ENCODE measurements at places on chromosomes 6 and 20. TPM values are rescaled to one million over a fixed set of nuclear protein-coding genes. Genes with fewer than 3 reads are reported as not detected.

DNA sequence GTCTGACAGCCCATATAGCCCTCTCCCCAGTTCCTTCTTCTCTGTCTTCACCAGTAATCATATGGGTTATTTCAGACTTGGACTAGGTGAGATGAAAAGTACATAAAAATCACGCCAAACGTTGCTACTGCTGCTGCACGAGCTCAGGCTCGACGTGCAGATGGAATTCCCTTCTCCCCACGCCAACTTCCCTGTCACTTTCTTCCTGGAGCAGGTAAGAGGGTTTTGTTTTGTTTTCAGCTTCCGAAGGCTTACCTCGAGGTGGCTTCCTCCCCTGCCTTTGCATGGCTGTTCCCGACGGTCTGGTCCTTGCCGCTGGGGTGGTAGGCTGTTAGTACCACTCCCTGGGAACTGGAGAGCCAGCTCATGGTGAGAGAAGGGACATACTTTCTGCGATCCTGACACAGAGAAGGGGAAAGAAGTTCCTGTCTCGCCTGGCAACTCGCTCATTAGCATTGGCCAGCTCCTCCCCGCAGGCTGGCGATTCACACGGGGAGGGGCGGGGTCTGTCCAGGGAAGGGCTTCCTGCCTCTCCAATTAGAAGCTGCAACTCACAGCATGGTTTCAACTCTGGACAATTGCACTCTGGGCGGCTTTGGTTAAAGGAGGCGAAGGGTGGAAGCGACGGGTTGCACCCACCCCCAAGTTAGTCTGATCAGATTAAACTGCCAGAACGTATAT is at the start of gene ARHGAP18:
Gene ARHGAP18 (minus strand): TSS at position 409 of the 681 bp plus-strand sequence. CDS start 41 bp downstream, at position 368.
- H3K36me3 ChIP-seq: no peaks in the 10 kb centered on the region
- H3K27me3 ChIP-seq: peaks cover 3% of the 10 kb centered on the region
- peak within 1 kb of the TSS; percentile 51 for H3K27ac ChIP-seq
- peak within 1 kb of the TSS; percentile 90 for H3K4me3 ChIP-seq
- peaks cover 16% of the 10 kb centered on the region for H3K4me1 ChIP-seq

DNA sequence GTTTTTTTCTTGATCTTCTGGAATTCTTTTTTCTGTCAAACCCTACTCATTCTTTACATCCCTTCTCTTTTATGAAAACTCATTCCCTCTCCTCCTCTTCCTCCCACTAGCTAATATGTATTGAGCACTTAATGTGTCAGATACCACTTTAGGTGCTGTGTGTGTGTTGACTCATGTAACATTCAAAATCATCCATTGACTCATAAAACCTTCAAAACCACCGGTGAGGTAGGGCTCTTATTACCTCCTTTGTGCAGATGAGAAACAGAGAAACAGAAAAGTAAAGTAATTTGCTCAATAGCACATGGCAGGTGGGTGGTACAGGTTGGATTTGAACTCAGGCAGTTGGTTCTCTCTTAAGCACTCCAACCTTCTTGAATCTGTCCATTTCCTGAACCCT is 136.3 kb upstream of the NEDD9 start:
- peak; percentile 64 for DNase-seq
- no peaks in the 10 kb centered on the region for H3K27me3 ChIP-seq
- no peak overlapping the region for H3K4me3 ChIP-seq
- peaks cover 21% of the 10 kb centered on the region for H3K36me3 ChIP-seq

GRCh38 chr6:163474581-163474980 is 60.1 kb downstream of the QKI start:
- H3K36me3 ChIP-seq: peaks cover 31% of the 10 kb centered on the region
- DNase-seq: no peak
- no peak overlapping the region for H3K27ac ChIP-seq
- H3K4me1 ChIP-seq: peaks cover 8% of the 10 kb centered on the region
- no peak overlapping the region for H3K4me3 ChIP-seq

GRCh38 chr20:6582449-6582848 is 185.0 kb upstream of the BMP2 start:
- H3K4me3 ChIP-seq: no peak overlapping the region
- no peaks in the 10 kb centered on the region for H3K27me3 ChIP-seq
- no peaks in the 10 kb centered on the region for H3K4me1 ChIP-seq

Gene SGK2
- 0.60 TPM for total RNA-seq

Gene RIMS4
- total RNA-seq: 0.07 TPM
